ENCODE measurements at places on chromosomes 6 and 20.

DNA sequence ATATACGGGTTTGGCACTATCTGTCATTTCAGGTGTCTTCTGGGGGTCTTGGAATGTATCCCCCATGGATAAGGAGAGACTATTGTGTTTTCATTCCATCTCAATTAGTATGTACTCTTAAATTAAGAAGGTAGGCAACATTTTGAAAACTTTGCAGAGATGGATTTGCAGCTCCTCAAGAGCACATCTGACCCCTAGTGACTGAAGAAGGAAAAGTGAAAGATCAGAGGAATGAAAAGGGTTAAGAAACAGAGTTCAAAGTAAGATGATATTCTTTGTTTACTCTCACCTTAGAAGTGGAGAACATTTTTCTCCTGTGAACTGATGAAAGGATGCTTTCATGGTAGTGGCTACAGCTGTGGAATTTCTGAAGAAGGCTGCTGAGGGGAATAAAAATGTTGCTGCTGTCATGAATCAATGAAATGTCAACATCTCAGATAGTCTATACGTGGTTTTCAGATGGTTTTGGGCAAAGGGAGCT is 41.5 kb downstream of the SH3BGRL2 start:
- DNase-seq, result no peak

GRCh38 chr6:154962753-154963152 is 32.4 kb upstream of the TIAM2 start:
- no peak for DNase-seq

DNA sequence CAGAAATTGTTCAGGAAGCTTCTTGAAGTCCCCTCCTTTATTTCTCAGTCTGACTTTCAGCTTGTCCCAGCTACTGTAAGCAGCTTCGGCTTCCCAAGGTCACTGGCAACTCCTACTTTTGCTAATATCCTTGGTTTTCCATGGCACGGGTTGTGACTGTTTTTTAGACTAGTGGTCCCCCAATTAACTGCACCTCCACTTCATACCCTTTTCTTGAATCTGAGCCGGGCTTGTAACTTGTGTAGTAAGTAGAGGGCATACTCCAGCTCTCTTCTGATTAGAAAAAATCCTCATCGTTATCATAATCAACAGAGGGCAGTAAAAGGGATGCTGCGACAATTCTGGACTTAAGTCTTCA is 162.3 kb upstream of the TNFAIP3 start:
- no peak for DNase-seq

GRCh38 chr6:12291071-12291838 is 1.1 kb downstream of the EDN1 start:
- no peak for DNase-seq

DNA sequence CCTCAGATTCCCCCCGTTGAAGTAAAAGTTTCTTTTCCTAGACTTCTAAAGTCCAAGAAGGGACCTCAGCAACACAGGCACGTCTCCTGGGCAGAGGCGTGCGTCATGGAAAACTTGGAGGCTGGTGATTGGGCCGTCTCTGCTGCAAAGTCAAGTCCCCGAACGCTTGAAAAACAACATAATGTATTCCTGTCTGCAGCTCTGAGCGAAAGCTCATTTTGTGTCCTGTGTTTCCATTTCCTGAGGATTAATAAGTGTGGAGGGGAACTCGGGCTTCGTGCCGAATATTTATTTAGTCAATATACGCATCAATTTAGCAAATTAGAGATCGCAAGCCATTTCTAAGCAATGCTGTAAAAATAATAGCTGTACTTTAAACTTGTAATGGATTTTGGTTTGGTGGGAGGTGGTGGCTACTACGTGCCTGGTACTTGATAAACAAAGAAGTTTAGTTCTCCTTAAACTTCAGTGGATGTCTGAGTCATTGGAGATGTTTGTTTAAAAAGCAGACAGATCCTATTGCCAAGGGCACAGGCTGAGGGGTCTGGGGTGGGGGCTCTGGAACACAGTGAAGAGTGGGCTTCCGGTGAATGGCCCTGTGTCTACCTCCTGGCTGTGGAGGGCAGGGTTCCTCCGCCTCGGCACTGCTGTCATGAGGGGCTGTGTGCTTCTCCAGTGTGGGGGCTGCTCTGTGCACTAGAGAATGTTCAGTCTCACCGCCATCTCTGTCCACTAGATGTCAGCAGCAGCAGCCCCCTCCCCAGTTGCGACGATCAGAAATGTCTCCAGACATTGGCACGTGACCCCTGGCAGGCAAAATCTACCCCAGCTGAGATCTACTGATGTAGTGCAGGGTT is 21.8 kb downstream of the PCK1 start:
- peak; percentile 92 for DNase-seq

GRCh38 chr6:7183707-7184106 is 75.9 kb downstream of the RREB1 start:
- DNase-seq, result no peak

DNA sequence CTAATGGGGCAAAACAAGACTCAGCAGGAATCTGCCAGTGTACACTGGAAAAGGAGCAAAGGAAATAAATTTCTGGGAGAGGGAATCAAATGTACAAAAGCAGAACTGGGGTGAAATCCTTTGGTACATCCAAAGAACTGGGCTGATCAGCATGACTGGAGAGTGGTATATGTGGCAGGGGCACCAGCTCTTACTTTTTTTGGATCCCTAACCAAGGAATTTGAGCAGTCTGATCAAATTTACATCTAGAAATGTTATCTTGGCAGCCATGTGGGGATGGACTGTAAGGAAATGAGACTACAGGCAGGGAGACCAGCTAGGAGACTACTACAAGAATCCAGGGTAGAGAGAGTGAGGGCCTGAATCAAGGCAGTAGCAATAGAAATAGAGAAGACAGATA is 1.2 kb upstream of the ZSCAN31 start:
- DNase-seq, result no peak

DNA sequence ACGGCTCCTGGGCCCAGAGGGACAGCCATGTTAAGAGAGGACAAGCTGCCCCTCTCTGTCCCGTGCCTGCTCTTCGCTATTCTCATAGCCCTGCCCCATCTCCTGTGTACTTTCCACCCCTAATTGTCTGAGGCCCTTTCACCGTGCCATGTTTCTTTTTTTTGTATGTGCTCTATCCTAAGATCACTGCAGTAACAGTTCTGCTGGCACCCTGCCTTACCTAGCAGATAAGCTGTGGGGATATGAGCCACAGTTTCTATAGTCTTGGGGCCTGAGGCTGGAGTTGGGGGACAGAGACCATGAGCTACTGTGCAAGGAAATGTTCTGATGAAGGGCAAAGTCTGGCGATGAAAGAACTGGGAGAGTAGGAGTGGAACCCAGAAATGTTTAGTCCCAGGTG is 269.5 kb upstream of the CITED2 start:
- DNase-seq, result no peak

DNA sequence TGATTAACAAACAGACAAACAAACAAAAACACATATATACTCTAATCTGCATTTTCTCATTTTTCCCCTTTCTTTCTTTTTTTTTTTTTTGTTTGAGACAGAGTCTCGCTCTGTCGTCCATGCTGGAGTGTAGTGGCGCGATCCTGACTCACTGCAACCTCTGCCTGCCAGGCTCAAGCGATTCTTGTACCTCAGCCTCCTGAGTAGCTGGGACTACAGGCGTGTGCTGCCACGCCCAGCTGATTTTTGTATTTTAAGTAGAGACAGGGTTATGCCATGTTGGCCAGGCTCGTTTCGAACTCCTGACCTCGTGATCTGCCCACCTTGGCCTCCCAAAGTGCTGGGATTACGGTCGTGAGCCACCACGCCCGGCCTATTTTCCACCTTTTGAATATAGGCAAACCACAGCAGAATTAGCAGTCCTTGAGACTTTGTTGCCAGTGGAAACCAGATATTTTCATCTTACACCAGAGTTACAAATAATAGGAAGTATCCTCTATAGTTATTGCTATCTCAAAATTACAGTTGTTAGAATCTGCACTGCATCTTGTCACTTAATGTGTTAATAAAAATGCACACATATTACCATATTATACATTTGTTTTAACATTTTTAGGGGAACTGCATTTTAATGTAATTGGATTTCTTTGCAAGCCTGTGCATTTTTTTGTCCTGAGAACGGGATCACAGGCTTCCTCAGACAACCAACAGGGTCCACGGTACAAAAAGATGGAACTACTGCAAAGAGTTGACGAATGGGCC is 208.2 kb upstream of the ZNF217 start:
- no peak for DNase-seq
